Activated T-helper 1 cell treated with anti-CD3 and anti-CD28 coated beads, Interleukin-2, amount 50 U/mL, for 16 hours (primary cell): ENCODE measurements at places on chromosomes 12 and 14.
A peak's percentile ranks its signal among the peaks of the same experiment; 100 is the strongest.

DNA sequence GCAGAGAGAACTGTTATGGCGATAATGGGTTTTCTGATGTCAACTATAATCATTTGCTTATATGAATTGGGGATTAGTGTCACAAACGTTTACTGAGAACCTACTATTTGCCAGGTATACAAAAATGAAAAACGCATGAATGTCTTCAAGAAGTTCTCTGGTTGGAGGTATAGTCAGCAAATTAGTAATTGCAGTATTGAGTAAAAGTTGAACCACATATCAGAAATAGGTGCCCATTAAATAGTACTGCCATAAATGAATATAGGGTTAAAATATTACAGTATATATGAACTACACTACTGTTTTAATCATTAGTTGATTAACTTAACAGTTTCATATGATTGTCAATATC is 60.0 kb downstream of the PTPRB start:
- DNase-seq, result no peak

GRCh38 chr12:2586156-2587038 is 208.4 kb upstream of the FKBP4 start:
- DNase-seq, result no peak

GRCh38 chr12:111330800-111331752 is 37.8 kb downstream of the PHETA1 start:
- no peak for DNase-seq

- no peak for DNase-seq
Measured at GRCh38 chr14:102230481-102231210, 74.3 kb downstream of the MOK start.

- no peak for DNase-seq
Measured at GRCh38 chr12:9808504-9808903, 18.8 kb upstream of the KLRF1 start.

DNA sequence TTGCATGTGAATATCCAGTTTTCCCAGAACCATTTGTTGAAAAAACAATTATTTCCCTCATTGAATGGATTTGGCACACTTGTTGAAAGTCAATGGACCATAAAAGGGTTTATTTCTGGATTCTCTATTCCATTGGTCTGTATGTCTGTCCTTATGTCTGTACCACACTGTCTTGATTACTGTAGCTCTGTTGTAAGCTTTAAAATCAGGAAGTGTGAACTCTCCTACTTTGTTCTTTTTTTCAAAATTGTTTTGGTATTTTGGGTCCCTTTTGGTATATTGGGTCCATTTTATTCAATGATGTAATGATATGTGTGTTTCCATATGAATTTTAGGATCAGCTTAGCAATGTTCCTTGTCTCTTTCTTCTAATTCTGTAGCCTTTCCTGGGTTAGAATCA is 64.8 kb downstream of the PPP2R5C start:
- no peak for DNase-seq

DNA sequence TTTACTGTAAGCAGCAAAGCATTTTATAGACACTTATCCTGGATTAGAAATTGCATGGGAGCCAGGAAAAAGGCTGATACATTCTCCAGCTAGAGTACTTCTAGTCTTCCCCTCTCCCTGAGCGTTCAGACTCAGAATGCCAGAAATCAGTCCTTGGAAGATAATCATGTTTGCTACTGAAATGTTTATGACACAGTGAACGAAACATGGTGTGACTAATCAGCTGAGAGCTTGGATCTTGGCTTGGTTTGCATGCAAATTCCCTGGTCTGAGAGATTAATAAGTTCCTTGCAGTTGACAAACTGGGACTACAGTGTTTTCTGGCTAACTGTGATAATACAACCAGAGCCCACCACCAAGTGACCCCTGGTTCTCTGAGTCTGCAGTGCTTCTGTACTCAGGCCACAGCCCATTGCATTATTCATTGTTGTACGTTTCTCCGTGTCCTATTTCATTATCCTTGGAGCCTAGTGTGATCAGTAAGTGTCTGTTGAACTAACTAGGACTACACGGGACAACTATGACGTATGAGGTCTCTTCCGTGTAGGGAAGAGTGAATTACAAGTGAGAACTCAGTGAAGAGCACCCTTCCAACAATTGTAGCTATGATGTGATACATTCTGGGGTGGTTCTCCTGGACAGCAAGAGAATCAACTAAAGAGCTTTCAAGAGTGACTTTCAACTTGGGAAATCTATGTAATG is 34.6 kb upstream of the EVL start:
- no peak for DNase-seq

- DNase-seq, result no peak
Measured at GRCh38 chr12:99232324-99232723, 415.2 kb upstream of the GARIN6 start.

- no peak for DNase-seq
Measured at GRCh38 chr14:34580381-34580780, 40.9 kb upstream of the EAPP start.

DNA sequence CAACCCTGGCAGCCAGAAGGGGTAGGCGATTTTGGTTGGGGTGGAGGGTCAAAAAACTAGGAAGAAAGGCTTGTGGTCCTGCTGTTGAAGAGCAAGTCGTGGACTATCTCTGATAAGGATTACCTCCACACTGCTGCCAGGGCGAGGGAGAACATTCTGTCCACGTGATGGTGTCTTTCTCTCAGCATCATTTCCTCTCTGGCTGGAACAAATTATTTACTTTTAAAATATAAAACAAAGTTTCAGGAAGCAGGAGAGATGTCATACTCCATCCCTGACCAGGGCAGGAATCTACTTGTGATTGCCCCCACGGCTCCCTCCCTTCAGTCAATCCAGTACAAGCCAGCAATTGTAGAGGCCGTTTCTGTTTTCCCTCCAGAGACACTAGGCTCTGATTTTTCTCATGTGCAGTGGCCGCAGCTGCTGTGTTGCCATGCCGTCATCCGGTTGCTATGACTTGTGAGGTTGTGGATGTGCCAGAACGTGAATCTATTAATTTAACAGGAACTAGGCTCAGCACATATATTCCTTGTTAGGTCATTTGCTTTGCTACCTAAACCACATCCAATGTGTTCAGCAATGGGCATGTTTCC is 61.5 kb upstream of the PTGR2 start:
- DNase-seq, result no peak

- no peak for DNase-seq
Measured at GRCh38 chr14:104972301-104973134, 5.7 kb downstream of the AHNAK2 start.

- no peak for DNase-seq
Measured at GRCh38 chr14:89576145-89576927, 159.3 kb upstream of the FOXN3 start.

GRCh38 chr14:101088395-101088667 is 184.8 kb upstream of the RTL1 start:
- no peak for DNase-seq

- DNase-seq, result no peak
Measured at GRCh38 chr14:96145116-96145864, 59.3 kb upstream of the BDKRB2 start.

- DNase-seq, result no peak
Measured at GRCh38 chr12:126784328-126784921, 1482.5 kb upstream of the TMEM132C start.

DNA sequence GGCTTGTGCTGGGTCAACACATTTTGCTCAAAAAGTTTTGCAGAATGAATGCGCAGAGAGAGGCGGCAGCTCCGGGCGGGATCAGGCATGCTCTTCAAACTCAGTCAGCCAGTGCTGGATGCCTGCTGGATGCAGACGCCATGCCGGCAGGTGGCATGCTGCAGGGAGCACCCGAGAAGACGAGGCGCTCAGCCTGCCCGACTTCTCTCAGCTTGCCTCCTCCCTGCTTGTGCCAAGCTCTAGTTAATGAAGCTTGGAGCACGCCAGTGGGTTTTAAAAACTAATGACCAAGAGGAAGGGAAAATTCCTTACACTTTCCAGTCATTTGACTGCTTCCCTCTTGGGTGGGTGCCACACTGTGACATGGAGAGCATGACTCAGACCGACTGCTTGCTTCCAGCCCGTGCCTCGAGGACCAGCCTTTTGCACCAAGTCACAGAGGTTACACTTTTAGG is 39.8 kb downstream of the SLC24A4 start:
- no peak for DNase-seq

DNA sequence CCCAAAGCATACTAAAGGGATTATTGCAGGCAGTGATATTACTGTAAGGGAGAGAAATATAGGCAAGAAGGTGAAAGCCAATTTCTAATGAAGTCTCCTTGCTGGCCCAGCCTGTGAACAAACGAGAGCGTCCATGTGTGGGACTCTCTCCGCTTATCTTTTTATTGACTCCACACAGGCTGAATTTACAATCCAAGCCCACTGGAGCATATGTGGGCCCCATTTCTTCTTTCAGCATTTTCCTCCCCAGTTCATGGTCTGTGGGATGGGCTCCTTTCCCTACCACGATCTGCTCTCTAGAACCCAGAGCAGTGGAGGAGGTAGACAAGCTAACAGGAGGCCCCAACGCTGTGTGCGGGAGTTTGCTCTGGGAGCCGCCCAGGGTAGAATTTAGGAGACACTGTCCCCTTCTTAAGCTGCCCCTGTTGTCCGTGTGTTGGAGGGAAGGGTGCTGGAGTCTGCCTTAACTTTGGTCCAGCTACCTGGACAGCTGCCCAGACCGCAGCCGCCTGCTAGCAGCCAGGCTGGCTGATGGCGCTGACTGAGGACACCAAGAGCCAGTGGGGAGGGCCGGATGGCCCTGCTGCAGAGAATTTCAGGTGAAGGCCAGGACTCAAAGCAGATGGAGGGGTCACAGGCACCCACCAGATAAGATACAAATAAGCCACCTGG is 3.2 kb upstream of the HOXC11 start:
- no peak for DNase-seq

DNA sequence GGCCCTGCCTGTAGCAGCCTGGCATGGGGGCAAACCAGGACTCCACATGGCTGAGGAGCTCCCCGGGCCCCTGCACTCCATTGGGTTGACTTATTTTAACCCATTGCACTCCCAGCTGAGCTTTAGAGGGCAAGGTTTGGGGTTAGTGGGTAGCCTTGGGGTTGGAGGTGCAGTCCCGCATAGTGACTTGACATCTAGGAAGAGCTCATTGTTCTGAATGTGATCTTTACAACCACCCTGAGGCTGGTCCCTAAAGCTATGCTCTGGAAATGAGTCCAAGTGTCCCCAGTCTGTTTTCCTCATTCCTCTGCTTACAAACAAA is 36.4 kb downstream of the NFKBIA start:
- DNase-seq, result no peak

DNA sequence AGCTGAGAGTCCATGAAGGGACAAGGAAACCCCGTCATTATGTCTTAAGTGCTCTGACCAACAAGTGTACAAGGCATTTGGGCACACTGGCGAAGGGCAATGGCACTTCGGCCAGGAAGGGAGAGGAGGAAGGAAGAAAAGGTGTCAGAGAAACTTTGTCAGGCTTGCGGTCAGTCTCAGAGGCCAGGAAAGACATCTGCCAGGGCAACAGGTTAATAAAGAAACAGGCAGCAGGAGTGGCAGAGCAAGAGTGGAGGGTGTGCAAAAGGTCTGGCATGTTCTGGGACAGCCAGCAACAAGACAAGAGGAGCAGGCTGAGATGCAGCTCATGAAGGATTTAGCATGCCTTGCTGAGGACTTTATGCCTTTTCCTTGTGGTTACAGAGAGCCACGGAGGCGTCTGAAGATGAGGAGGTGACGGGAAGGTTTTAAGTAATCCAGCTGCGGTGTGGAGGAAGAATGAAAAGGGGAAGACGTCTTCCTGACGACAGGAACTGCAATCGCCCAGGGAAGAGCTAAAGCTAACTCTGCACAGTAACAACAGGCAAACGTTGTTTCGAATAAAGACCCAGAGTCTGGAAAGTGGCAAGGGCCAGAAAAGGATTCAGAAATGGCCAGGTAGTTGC is 13.1 kb downstream of the APPL2 start:
- DNase-seq, result no peak

DNA sequence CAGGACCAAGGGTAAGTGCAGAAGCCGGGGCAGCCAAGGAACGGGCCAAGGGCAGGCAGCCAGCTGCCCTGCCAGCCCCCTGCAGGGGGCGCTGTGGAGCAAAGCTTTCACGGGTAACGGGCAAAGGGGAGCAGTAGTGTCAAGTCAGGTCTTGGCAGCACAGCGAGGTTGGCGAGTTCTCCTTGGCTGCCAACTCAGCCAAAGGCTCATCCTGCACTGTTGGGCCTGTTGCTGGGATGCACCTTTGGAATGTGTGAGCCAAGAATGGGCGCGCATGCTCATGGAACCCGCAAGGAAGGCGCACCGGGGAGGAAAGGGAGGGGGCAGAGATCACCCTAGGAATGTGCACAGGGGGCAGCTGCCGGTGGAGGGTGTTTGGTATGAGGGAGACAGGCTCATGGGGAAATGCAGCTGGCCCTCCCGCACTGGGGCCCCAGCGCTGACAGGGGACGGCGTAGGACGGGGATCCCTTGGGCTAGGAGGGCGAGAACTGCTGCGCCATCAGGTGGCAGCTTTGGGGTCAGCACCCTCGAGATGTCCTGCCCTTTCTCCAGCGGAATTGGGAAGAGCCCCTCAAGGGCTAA is 138.0 kb downstream of the ASCL4 start:
- peak; percentile 29 for DNase-seq

DNA sequence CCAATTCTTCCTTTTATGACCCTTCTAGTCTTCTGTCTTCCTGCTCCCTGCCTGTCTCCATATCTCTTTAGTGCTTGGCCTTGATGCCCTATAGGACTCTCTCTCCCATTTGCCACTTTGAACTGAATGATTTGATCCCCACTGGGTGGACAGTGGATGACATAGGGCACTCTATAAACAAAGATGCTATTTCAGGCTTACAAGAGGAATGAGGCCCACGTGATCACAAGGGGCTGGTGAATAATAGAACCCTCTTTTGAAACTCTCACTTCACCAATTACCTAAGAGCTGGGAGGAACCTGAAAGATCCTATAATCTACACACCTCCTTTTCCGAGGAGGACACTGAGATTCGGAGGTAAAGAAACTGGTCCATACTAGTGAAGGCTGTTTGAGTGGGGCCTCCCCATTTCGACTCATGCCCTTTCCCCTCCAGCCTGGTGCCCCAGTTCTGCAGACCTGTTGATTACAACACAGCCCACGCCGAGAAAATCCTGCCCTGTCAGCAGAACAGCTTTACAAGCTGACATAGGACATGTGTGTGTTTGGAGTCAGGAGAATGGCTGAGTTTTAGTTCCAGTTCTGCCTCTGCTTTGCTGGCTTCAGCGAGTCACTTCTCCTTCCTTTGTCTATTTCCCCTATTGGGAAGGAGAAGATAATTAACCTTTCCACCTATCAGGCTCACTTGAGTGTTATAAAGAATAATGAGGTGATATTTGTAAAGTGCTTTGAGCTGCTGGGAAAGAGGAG is 400.3 kb downstream of the ZFP36L1 start:
- no peak for DNase-seq

DNA sequence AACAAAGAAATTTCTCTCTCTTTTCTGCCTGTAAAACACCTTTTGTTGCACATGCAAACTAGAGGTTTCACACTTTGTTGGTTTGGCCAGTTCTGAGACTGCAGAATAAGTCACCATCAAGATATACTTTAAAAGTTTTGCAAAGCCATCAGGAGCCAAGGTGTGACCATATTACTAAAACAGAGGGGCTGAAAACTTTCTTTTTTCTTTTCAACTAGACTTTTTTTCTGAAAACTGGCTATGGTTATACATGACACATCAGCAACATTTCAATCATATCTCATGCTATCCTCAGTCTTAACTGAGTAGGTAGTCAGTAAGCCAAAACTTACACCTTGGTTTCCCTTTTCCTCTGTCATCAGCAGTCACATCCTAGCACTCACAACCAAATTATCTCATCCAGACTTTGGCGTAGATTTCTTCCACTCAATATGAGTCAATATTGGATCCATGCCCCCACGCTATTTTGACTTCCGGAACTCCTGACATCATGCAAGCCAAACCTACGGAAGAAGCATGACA is 4.1 kb upstream of the IFNG start:
- no peak for DNase-seq
